ENCODE measurements at places on chromosomes 3 and 15.

DNA sequence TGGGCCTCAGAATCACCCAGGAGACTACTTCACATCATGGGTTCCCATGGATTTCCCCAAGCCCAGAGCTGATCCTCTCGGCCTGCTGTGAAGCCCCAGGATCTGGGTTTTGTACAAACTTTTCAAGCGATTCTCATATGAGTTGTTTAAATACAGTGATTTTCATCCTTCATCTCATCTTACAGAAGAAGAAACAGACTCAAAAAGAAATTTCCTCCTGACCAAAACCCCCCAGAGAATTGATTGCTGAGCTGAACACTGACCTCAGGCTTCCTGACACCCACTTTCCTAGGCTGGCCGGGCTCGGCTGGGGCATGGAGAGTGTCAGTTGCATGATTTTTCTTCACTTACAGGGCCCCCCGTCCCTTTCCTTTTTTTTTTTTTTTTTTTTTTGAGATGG is 60.3 kb downstream of the BDH1 start:
- no peak for DNase-seq

DNA sequence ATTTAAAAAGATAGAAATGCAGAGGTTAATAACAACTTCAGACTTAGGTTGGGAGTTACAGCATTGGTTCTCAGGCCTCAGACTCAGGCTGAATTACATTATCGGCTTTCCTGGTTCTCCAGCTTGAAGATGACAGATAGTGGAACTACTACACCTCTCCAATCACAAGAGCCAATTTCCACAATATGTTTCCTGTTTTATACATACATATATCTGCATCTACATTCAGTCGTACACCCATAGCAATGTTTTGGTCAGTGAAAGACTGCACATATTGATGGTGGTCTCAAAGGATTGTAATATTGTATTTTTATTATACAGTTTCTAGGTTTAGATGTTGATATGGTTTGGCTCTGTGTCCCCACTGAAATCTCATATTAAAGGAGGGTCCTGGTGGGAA is 35.4 kb downstream of the AADACL2 start:
- DNase-seq, result no peak

- DNase-seq, result no peak
Measured at GRCh38 chr15:27422997-27423396, 452.0 kb downstream of the GABRG3 start.

GRCh38 chr15:70486451-70487386 is 276.6 kb downstream of the UACA start:
- no peak for DNase-seq

DNA sequence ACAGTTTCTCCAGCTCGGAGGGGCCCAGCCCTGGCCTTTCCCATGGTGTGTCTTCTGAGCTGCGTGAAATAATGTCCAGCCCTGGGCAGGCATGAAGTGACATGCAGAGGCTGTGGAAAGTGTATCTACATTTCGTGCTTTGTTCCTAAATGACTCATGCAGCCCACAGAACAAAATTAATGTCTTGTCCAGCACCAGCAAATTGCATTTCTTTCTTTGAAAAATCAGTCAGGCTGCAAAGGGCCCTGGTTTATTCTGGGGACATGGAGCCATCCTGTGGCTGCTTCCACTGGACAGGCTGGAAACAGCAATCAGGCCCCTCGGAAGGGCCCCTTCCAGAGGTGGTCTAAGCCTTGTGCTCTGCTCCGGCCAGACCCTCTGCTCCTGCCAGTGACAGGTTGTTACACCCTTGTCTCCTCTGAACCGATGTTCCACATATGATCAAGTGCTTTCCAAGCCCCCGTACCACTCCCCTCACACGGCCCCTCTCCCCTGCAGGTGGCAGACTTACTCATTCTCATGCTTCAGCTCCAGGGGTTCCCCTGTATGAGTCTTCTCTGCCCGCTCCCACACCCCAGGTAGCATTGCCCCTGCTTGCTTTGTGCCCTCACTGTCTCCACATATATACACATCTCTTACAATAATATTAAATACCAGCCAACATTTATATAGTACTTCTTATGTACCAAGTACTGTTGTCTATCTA is 33.7 kb downstream of the CRYGS start:
- DNase-seq, result no peak

GRCh38 chr3:180362081-180362480 is 239.9 kb upstream of the TTC14 start:
- no peak for DNase-seq

DNA sequence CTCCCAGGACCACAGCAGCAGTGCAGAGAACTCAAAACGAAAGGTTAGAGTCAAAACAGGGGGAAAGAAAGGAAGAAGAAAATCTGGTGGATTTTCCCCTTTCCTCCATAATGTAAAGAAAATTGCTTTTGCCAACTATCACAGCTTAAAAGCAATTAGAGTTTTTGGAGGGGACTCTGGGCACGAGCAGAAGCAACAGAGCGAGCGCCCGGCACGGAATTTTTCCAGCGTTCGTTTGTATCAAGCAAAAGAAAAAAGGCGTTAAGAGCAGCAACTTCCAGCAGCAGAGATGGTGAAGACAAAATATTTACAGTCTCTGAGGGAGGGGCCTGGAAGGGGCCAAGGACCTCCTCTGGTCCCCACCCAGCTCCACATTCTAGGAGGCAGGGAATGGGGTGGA is 174.9 kb upstream of the LINGO1 start:
- DNase-seq, result no peak

DNA sequence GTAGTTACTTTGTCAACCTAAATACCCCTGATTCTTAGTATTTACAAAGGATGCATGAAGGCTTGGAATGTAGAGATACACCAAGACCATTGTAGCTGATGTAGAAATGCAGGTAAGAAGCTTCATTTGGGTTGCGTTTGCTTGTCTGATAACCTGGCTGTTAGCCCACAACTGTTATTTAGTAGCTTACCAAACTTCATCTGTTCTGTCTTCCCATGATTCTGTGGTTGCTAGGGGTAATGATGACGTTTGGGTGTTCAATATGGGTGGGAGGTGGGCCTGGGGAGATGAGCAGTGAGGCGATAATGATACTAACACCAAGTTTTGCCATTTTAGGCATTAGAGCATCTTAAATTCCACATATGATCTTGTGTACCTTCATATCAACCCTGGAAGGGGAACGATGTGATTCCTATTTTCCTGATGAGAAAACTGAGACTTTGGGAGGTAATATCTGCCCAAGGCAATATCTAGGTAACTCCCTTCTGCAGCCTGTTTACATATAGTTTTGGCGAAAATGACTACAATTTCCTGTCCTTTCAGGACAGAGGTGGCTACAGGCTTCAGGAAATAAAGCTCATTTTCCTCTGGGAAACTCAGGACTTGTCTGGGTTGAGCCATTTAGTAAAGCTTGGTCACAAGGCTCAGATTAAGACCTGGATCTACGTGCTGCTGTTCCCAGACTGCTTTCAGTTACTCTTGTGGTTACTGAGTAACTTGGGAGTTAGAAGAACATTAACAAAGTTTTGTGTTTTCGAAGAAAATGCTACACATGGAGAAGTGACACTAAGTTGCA is 26.8 kb downstream of the FNDC3B start:
- no peak for DNase-seq

GRCh38 chr15:89095073-89095472 is 6.8 kb downstream of the ABHD2 start:
- no peak for DNase-seq

- no peak for DNase-seq
Measured at GRCh38 chr15:88073391-88073691, 183.2 kb downstream of the NTRK3 start.

- DNase-seq, result no peak
Measured at GRCh38 chr3:196969134-196969659, 564 bp upstream of the PIGZ start.

GRCh38 chr15:35111861-35112260 is 26.8 kb upstream of the NANOGP8 start:
- DNase-seq, result no peak

- DNase-seq, result no peak
Measured at GRCh38 chr3:14141144-14141543, 16.3 kb downstream of the TMEM43 start.

- DNase-seq, result peak; percentile 2
Measured at GRCh38 chr3:32817558-32818228, at the start of gene TRIM71. TRIM71 (plus strand) TSS chr3:32817997; CDS start chr3:32818081, 84 bp downstream.

DNA sequence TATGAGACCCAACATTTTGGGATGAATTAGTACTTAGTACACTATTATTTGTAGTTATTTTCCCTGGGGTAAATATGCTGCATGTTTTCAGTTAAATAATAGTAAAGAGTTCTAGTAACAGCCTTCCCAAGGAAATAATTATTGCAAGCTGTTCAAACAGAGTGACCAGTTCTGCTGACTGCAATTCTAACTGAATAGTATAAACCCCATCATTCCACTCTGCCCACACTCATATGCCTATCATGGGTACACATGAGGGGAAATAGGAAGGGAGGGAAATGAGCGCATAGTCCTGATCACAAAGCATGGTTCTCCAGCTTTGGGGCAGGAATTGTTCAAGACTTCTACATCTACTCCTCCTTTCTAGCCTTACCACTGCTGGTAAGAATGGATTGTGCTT is 18.7 kb downstream of the UQCC5 start:
- DNase-seq, result no peak

DNA sequence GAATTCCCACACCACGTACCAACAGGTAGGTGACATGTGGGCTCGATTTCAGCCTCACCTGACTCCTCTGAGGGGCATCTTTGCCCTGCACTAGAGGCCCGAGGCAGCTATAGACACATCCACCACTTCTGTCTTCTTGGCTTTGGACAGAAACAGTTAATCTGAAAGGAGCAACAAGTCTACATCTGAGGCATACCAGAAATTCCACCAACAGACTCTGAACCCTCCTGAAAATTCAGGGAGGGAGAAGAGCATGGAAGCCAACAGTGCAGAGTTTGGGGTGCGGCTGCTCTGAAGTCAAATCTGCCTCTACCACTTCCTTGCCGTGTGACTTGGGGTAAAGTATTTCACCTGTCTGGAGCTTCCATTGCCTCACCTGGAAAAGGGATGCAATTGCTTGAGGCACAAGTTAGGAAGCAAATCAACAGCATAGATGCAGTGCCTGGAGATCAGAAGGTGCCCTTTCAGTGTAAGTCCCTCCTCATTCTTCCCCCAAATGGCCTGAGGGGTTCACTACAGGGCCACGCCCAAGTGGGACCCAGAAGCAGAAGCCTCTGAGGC is 119.8 kb downstream of the SHQ1 start:
- DNase-seq, result no peak

DNA sequence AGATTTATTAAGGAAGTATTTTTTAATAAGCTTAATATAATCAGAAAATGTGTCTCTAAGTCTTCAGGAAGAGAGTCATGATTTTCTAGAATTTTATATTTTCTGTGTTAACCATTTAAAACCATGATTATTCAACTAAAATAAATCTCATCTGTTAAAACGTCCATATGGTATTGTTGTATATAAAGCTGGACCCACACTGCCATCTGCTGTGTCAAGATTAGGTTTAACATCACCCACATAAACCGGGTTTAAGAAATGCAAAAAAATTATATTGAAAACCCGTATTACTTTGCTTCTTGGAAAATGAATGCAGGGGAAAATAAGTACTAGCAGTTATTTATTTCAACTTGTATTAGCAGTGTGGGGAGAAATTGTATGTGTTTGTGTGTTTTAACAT is 9.5 kb upstream of the CCDC66 start:
- no peak for DNase-seq

DNA sequence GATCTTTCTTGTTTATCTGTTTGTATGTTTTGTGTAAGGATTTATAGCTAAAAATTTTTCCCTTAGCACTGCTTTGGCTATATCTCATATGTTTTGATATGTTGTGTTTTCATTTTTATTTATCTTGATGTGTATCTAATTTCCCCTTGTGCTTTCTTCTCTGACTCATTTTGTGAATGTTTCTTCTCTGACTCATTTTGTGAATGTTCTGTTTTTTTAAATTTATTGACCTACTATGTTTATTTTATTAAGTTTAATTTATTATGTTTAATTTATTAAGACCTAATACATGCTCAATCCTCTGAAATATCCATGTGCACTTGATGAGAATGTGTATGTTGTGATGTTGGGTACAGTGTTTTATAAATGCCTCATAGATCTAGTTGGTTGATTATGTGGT is 793.5 kb upstream of the CADM2 start:
- peak; percentile 16 for DNase-seq

DNA sequence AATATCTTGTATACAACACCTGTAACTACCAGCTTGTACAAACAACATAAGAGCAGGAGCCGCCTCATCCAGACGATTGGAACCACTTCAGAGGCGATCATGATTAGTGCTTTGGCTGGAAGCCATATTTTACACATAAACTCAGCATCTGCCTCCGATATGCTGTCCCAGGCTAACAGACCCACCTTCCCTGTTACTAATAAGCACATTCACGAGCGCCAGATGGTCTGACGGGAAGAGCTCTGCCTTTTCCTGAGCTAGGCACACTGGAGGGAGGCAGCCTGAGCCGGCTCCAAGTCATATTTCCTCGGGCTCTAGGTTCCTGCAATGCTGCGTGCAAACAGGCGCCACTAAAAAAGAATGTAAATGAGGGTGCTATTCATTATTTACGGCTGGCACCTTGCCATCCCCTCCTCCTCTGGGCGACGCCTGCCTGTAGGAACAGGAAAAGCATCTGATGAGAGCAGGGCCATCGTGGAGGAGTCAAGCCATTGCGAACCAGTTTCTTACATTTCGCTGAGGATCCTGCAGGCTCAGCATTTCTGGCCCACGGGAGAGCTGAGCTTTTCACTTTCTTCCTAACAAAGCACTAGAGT is 98.2 kb downstream of the ANXA2 start:
- no peak for DNase-seq

DNA sequence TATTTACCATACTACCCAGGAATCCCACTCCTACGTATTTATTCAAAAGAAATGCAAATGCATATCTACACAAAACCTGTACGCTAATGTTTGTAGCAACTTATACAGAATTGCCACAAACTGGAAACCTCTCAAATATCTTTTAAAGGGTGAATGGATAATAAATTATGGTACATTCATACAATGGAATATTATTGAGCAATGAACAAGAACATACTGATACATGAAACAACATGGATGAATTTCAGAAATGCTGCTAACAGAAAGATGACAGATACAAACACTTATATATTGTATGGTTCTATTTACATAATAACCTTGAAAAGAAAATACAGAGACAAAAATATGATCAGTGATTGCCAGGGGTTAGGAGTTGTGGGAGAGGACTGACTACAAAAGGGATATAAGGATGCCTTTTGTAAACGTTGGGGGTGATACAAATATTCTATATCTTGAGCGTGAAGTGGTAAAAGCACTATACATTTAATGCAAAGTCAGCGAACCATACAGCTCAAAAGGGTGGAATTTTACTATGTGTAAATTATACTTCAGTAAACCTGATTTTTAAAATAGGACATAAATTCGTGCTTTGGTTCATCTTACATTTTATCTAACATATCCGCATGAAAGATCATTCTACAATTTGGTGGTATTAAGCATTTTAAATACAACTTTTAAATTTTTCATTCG is 55.0 kb upstream of the FOXB1 start:
- DNase-seq, result no peak

- peak; percentile 29 for DNase-seq
Measured at GRCh38 chr3:61333192-61333961, 82.1 kb upstream of the FHIT start.

GRCh38 chr15:83398626-83399025 is 48.5 kb upstream of the SH3GL3 start:
- DNase-seq, result peak; percentile 28
